ENCODE measurements at places on chromosomes 5 and 9.

GRCh38 chr5:163347671-163348070, 89.7 kb upstream of the CCNG1 start:
- DNase-seq, result peak; percentile 88

DNA sequence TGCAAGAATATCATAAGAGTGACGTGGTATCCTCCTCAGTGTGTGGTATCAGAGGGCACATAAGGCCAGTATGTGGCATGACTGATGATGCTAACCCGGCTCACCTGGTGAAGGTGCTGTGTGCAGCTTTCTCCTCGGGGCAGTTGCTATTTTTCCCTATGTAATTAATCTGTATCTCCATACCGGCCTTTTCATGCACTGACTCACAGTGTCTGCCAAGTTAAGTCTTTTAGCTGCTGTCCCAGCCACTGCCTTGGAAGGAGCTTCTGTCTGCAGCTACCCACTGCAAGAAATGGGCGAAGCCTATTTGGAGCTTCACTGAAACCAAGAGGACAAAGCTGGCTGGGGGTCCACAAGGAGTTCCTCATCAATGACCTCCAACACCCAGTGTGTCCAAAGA, 46.0 kb downstream of the NXNL2 start:
- no peak for DNase-seq

DNA sequence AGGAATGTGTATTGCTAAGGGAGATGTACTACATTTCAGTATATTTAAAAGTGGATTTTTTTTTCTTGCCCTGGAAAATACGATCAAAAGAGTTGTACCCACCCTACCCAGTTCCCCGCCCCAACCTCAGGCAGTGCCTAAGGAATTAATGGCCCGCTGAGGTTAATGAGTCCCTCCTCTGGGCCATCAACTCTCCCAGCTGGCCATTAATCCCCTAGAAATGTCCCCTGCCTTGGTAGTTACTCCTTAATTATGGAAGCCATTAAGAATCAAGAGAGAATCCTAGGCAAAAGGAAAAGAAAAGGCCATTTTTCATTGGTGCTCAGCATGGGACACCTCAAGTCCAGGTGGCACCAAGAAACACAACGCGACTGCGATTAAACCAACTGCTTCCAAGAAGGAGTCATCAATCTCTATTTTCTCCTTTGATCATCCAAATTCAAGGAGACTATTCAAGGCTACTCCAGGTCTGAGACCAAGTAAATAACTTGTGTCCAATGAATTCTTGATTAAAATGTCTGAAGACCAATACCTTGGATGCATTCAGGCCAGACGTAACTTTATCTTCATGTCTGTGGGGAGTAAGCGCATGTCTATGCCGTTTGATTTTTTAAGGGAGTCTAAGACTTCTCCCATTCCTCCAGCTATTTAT, 1962.2 kb upstream of the WWC1 start:
- DNase-seq, result no peak

DNA sequence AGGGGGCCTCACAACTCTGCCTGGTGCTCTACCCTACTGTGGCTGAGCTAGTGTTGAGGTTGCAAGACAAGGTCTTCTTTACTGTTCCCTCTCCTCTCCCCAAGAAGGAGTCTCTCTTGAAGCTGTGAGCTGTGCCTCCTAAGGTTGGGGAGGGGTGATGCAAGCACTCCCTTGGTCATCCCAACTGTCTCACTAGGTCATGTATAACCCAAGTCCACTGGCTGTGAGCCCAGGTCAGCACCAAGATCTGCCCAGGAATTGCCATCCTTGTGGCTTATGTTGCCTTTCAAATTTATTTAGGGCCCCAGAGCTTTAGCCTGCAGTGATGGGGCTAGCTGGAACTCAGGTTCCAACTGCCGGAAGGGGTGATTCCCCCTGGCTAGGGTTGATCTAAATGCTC, 10.3 kb upstream of the YTHDC2 start:
- no peak for DNase-seq

DNA sequence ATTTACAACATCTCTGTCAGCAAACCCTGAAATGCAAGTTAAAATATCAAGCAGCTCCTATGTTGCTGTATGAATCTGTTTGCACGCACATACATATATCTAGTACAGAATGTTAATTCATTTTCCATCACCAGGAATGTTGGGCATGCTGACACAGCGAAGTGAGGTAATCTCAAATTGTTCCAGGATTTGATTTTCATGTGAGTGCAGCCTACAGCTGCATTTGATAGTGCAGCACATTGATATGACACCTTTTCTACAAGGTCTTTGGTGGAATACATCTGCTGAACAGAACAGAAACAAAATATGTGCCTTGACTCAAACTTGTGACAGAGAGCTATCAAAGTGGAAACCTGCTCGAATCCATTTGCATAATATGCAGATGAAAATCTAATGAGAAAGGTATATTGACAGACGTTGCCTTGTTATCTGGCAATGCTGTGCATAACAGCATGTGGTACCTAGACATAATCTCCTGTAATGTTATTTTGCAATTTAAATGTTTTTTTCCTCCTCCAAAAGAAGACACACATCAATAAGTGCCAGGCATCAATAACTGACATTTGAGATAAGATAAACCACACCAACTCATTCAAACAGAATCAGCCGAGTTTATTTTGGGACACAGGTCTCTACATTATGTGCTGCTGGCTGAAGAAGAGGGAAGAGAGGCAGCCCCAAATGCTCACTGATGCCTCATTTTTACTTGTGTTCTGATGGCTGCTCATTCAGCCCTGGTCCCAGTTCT, 512.2 kb downstream of the ZNF608 start:
- peak; percentile 13 for DNase-seq

DNA sequence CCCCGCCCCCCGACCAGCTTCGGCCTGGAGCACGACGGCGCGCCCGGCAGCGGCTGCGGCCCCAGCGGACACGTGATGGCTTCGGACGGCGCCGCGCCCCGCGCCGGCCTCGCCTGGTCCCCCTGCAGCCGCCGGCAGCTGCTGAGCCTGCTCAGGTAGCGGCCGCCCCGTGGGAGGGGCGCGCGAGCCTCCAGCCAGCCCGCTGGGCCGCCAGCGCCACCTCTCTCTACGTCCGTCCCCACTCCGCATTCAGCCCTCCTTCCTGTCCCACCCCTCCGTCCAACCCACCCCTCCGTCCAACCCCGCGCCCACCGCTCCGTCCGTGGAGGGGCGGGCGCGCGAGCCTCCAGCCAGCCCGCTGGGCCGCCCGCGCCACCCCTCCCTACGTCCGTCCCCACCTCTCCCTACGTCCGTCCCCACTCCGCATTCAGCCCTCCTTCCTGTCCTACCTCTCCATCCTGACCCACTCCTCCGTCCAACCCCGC, 6.5 kb downstream of the ADAMTS13 start:
- no peak for DNase-seq

- DNase-seq, result no peak
Measured at GRCh38 chr9:87543251-87543650, 45.6 kb downstream of the DAPK1 start.

DNA sequence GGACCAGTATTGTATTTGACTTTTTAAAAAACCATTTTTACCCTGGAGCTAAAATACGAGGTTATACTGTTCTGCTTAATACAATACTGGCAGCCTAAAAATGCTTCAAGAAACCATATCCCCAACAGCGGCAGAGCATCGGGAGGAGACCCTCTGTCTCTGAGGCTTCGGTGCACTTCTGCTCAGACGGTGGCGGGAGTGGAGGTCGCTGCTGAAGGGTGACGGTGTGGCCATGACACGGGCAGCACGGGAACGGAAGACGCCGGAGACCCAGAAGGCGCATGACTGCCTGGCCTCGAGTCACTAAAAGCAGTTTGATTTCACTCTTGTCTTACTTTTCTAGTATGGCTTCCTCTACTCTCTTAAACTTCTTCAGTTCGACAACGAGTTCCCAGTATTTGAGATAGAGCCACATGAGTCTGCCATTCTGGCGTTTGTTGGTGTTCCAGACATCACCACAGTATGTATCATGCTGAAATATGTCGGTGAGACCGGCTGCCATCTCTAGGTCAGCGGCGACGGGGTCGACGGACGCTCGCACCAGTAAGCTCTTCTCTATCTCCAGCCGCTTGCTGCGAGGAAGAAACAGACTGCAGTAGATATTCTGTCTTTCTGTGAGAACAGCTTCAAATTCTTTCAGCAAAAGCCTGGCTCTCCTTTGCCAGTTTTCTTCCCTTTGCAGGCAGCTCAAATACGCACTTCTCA, 12.8 kb downstream of the CCDC127 start:
- DNase-seq, result no peak

- no peak for DNase-seq
Measured at GRCh38 chr9:73172901-73173215, 21.2 kb downstream of the ANXA1 start.

GRCh38 chr5:92635001-92635461, 946.0 kb downstream of the NR2F1-AS1 start:
- no peak for DNase-seq

GRCh38 chr9:136122425-136123383, 4.0 kb upstream of the TMEM250 start:
- DNase-seq, result peak; percentile 87

DNA sequence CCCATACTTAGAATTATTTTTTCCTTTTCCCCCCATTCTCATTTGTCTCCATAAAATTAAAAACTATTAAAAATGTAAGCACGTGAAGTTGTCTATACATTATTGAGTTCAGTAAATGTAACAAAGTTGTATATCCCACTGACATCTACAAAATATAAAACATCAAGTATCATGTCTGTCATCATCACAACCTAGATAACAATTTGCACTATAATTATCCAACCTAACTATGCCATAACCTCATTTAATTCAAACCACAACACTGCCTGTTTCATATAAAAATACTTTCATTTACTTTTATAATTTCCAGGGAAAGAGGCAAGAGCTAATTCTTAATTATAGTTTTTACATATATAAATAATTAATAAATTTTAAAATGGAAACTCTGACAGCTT, 9.1 kb downstream of the EFNA5 start:
- no peak for DNase-seq

GRCh38 chr9:69307446-69308205, 17.4 kb upstream of the ENTREP1 start:
- DNase-seq, result no peak

GRCh38 chr9:133742849-133743444, 4.8 kb upstream of the SARDH start:
- peak; percentile 82 for DNase-seq

- no peak for DNase-seq
Measured at GRCh38 chr5:179268966-179269693, 76.1 kb downstream of the ADAMTS2 start.

DNA sequence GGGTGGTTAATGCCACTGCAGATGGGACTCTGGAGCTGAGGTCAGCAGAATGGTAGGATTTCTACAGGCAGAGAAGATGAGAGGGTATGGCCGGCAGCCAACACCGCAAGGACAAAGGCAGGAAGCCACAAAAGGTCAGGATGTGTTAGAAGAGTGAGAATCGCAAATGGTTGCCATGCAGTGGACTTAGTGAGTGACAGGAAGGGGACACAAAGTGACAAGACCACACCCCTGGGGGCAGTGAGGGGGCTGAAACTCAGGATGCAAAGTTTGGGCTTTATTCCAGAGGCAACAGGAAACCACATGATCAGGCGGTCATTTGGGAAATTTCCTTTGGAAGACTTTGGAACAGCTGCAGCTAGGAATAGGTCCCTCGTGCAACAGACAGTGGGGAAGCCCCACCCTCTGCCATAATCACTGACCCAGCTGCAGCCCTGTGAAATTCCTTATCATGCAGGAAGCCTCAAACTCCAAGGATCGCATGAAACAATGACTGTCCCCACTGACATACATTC, 14.2 kb upstream of the CCDC180 start:
- peak; percentile 17 for DNase-seq

- DNase-seq, result no peak
Measured at GRCh38 chr9:6794936-6795335, 37.2 kb downstream of the KDM4C start.

GRCh38 chr9:132288361-132288760, 66.4 kb downstream of the SETX start:
- DNase-seq, result no peak

GRCh38 chr5:55873234-55873633, 22.1 kb downstream of the IL31RA start:
- no peak for DNase-seq

GRCh38 chr5:37876245-37876644, 36.4 kb upstream of the GDNF start:
- DNase-seq, result no peak

DNA sequence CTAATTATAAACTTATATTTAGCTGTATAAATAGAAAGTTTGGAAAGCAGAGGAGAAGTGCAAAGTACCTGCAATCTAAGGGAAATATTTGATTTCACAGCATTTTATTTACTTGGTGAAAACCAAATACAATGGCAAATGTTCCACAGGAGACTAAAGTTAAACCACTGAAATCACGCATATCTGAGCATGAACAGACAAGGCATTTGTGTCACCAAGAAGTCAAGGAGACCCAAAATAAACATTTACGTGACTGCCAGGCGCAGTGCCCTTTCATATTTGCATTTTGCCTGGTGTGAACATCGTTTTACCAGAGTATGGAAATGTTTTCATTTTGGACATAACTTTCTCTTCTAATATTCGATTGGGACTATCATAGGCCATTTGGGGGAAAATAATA, 20.6 kb downstream of the UGCG start:
- no peak for DNase-seq

GRCh38 chr5:149030392-149030791, 32.5 kb downstream of the SH3TC2 start:
- no peak for DNase-seq

DNA sequence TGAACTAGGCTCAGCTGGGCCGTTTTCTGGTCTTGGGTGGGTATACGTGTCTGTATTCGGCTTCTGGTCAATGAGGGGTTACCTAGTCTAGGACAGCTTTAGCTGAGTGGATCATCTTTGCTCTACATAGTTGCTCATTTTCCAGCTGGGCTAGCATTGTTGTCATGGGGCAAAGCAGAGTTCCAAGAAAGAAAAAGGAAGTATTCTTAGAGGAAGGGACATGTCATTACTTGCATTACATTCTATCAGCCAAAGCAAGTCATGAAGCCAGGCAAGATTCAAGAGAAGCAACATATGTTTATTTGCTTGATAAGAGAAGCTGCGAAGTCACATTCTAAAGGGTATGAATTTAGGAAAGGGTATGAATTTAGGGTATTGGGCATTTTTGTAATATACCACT, 396.5 kb downstream of the ZNF608 start:
- DNase-seq, result no peak

DNA sequence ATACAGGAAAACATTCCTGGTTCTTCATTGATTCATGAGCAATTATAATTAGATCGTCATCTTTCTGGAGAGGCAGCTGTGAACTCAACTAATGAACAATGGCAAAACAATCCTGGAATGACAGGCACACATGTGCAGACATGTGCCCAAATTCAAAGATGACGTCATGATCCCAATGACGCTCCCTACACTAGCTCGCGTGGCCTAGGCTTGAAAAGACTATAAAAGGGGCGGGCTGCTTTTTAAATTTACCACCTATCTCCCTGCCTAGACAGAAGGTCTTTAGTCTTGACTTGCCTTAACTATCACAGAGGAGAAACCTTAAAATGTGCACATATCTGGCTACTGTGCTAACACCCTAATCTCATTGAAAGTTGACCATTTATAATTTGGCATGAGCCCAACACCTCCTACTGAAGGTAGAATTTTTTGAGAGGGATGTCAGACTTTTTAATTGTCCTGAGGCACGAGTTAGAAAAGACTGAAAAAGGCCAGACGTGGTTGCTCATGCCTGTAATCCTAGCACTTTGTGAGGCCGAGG, 88.2 kb downstream of the PRRT1B start:
- DNase-seq, result no peak

GRCh38 chr5:126871441-126871840, 94.5 kb downstream of the LMNB1 start:
- DNase-seq, result no peak

Measured in Ammon's horn (tissue), 1 donor.